ENCODE measurements at places on chromosomes 2 and 18.

DNA sequence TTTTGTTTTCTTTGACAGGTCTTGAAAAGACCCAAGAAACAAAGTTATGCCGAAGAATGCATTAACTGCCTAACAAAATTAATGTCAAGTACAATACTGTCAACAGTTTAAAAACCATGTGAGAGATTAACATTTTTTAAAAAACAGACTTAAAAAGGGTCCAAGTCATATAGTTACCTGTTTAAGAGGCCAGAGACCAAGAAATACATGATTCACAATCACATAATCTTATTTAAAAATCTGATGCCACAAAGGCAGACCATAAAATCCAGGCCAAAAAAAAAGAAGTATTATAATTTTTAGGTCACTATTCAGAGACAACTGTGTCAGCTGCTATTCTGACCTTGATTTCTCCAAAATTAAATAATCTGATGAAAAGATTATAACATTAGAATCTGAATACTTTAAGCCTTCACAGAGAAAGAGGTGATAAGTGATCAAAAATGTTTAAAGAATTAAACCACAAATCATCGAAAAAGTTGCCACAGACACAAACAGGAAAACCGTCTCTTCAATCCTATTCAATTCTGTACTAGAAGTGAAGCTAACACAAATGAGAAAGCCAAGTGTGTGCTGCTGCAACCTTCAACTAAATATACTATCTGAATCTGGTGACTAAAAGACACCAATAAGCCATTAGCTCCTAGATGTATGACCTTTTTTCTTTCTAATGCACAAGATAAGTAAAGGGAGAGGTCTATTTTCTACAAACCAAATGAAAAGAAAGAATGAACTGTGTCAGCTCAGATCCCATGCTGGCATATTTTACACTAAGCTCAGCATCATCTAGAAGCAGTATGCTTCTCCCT lies 286.0 kb downstream of the ZEB2 start:
- DNase-seq = no peak

- DNase-seq = no peak
Observed at GRCh38 chr2:19846030-19846429, 55.8 kb downstream of the TTC32 start.

DNA sequence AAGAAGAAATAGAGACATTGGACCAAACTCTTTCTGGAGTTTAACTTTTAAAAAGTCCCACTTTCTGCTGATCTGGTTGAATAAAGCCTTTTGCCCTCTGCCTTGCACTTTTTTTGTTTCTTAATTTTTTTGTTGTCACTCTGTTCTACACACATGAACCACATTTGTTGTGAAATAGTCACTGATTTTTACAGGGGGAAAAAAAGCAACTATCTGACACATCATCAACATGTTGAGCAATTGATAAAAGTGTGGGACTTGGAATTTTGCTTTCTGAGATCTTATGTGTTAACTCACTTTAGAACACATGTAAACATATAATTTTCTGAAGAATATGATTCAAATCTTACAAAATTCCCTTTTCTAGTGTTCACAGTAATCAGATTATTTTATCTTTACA lies 414.8 kb upstream of the FIGN start:
- DNase-seq = no peak

DNA sequence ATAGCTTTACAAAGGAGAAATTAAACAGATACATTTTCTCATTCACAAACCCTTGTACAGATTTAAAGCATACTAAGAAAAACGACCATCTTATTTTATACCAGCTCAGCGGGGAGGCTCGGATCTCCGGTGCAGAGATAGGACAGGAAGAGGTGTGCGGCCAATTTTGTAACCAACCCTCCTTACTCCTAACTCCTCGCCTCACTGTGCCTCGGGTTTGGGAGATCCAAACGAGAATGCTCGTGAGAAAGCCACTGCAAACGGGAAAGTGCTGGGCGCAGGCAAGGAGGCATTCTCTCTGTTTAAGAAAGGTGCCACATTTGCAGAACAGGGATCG lies 1.2 kb downstream of the KDSR start:
- DNase-seq = peak; percentile 61

GRCh38 chr2:239376942-239377531 lies 23.8 kb downstream of the HDAC4 start:
- DNase-seq = no peak

- no peak for DNase-seq
Observed at GRCh38 chr2:129233166-129233565, 746.3 kb upstream of the RAB6C start.

- DNase-seq = no peak
Observed at GRCh38 chr2:234275515-234275914, 221.4 kb downstream of the ARL4C start.

DNA sequence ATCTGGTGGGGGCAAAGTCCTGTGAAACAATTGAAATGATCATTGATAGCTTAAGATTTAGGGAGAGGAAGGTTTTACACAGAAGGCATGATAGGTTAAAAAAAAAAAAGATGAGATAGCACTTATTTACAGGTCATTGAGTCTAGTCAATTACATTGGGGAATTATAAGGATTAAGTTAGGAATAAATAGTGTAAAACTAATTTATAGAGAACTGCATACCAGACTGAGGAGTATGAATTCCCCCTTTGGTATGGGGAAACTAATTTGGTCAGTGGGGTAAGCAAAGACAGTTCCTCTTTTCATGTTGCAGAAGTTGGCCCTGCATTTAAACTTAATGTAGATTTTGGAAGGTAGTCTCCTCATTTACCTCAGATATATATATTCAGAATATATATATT lies 10.8 kb downstream of the GLS start:
- no peak for DNase-seq
